ENCODE measurements at places on chromosomes 3 and 15. TPM values are rescaled to one million over a fixed set of nuclear protein-coding genes. Genes with fewer than 3 reads are reported as not detected.
A peak's percentile ranks its signal among the peaks of the same experiment; 100 is the strongest.

BUB1B gene
- total RNA-seq: 91.2 TPM

ASB14 gene
- total RNA-seq: not detected

PCCB gene
- 53.5 TPM for total RNA-seq

RYK gene
- 18.1 TPM for total RNA-seq

TMCO5A gene
- not detected for total RNA-seq

ABHD17C gene
- total RNA-seq: 9.1 TPM

LAMB2 gene
- total RNA-seq: 0.39 TPM

DNA sequence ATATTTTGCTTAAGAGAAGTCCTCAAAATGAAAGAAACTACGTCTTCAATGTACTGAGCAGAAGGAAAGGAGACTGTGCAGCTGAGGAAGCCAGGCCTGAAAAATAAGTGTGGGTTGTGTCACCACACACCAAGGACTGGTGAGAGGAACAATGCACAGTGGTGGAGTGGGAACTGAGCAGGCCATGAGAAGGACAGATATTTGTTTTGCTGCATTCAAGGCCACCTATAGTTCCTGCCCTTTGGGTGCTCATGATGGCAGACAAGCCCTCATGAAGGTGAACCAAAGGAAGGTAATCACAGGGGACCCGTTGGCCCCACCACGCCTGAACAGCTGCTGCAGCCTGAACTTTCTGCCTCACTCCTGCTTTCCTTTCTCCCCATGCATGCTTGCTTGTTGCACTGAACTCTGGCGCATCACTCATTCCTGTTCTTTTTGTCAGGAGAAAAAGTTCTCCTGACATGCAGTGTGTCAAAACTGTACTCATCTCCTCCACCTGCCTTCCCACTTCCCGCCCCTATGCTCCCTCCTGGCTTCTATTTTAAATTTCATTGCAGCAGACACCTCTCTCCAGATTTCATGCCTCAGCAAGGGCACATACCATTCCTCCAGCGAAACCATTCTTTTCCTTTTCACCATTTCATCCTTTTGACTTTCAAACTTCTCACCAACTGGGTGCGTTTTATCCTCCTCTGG is 2.2 kb upstream of the RNF7 start:
- peaks cover 28% of the 10 kb centered on the region for H3K4me1 ChIP-seq
- H3K4me3 ChIP-seq: no peak overlapping the region
- no peaks in the 10 kb centered on the region for H3K27me3 ChIP-seq
- peaks cover 3% of the 10 kb centered on the region for H3K36me3 ChIP-seq
- DNase-seq: no peak
- no peak overlapping the region for H3K27ac ChIP-seq

GRCh38 chr3:129211772-129212171 is 28.1 kb upstream of the CNBP start:
- peaks cover 9% of the 10 kb centered on the region for H3K27me3 ChIP-seq
- no peaks in the 10 kb centered on the region for H3K36me3 ChIP-seq
- DNase-seq: no peak
- no peaks in the 10 kb centered on the region for H3K4me1 ChIP-seq
- H3K27ac ChIP-seq: no peak overlapping the region

DNA sequence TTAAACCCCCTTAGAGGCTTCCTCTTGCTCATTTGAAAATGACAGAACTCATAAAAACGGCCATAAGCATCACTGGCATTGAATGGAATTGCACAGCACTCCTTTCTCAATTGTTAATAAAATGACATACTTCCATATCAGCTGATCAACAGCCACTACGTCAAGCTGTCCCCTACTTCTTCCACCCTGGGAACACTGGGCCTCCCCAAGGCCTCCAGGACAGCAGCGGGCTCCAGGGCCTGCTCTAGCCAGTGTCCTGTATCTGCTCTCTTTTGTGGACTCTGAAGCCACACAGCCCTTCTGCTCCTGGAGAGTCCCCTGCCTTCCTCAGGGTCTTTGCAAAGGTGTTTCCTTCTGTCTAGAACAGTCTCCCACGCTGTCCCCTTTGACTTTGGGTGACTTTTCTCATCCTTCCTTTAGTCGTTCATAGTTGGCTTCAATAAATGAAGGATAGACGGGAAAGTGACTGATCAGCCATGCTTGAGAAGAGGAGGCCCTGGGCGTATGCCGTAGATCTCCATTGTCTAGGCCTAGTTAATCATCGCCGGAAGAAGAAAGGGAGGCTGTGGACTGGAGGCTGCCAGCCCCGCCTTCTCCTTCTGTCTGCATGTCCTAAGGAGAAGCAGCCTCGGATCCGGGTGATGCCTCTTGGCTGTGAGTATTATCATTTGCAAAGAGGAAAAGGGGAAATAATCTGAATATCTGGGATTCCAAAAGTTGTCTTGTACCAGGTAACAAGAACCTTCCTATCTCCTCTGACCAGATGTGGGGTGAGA is 4.7 kb upstream of the THSD4 start:
- H3K27ac ChIP-seq: no peak overlapping the region
- peaks cover 8% of the 10 kb centered on the region for H3K4me1 ChIP-seq
- DNase-seq: no peak
- no peak overlapping the region for H3K4me3 ChIP-seq

DNA sequence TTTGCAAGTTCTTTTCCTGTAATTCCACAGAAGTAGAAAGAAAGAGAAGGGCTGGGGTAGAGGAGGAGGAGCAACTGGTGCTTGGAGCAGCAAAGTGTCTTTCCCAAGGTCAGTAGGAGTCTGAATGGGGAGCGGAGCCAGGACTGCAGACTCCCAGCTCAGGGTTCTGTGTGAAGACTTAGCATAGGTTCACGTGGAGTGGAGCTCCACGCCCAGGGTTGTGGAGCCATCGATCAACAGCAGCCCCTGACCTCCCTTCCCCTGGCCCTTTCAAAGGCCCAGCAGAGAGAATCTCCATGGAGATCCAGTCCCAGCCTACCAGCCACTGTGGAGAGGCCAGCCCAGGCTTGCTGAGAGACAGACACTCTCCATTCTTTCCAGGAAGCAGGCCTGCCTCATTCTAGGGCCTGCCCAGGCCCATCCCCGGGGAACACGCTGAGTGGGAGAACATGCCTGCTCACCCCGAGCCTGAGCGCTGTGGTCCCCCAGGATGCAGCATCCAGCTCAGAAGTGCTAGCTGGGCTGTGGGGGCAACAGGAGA is 62.1 kb downstream of the CORO2B start:
- no peaks in the 10 kb centered on the region for H3K36me3 ChIP-seq
- H3K27ac ChIP-seq: no peak overlapping the region
- H3K27me3 ChIP-seq: no peaks in the 10 kb centered on the region

- no peaks in the 10 kb centered on the region for H3K4me1 ChIP-seq
- no peak overlapping the region for H3K4me3 ChIP-seq
- H3K36me3 ChIP-seq: no peaks in the 10 kb centered on the region
- DNase-seq: no peak
Observed at GRCh38 chr15:71078506-71079207, 36.6 kb upstream of the THSD4 start.

DNA sequence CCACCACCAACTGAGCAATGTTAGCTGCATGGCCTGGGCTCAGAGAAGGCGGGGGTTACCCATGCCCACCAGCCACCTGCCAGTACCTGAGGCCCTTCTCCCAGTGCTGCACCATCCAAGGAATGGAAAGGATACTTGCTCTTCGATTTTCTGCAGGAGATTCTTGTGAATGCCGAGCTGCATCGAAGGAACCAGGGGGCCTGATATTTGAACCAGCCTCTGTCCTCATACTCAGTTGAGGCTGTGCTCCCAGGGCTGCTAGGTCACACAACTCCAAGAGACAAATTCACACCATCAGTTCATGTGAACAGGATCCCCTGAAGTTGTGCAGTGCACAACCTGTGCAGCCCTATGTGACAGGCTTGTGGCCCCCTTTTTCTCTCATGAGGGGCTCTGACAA is 18.0 kb downstream of the PLA2G4F start:
- H3K36me3 ChIP-seq: no peaks in the 10 kb centered on the region
- H3K27me3 ChIP-seq: no peaks in the 10 kb centered on the region
- peaks cover 6% of the 10 kb centered on the region for H3K4me1 ChIP-seq
- no peak for DNase-seq
- no peak overlapping the region for H3K27ac ChIP-seq
- H3K4me3 ChIP-seq: no peak overlapping the region

DNA sequence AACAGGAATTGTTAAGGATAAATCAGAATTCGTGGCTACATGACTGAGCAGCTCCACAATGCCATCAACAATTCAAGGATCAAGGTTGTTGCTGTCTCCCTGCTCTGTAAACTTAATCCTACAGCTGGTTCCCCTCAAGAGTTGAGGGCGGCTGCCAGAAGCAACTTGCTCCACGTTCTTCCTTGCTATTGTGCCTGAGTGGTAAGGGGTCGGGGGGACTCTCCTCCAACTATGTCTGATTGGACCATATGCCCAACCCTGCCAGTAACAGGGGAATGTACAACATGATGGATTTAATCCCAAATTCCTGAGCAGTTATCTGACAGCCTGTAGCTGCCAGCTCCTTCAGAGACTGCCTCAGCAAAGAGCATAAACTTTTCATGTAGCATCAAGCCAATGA is 37.9 kb upstream of the MECOM start:
- no peak overlapping the region for H3K27ac ChIP-seq
- H3K27me3 ChIP-seq: peaks cover 25% of the 10 kb centered on the region
- H3K4me3 ChIP-seq: no peak overlapping the region
- no peaks in the 10 kb centered on the region for H3K4me1 ChIP-seq

GRCh38 chr15:77040673-77041072 is 30.2 kb downstream of the TSPAN3 start:
- peak overlapping the region; percentile 29 for H3K27ac ChIP-seq
- no peak for DNase-seq
- no peaks in the 10 kb centered on the region for H3K27me3 ChIP-seq
- H3K4me1 ChIP-seq: peaks cover 3% of the 10 kb centered on the region

DNA sequence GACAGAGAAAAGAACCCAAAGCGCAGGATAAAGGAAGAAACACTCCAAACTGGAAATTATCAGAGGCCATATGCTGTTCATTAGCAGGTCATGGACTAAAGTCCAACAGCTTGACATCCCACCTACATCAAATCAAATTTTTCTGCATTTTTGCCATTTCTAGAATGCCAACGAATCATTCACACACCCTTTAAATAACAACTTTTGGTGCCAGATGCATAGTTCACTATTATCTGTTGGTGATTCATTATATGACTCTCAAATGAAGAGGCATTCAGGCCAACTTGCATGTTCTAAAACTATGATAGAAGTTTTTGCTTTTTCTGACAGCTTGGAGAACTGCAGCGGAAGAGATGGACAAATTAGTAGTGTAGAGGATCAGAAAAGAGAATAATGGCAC is 529.8 kb upstream of the NAALADL2 start:
- no peak for DNase-seq
- H3K36me3 ChIP-seq: peaks cover 1% of the 10 kb centered on the region
- no peak overlapping the region for H3K27ac ChIP-seq
- no peaks in the 10 kb centered on the region for H3K27me3 ChIP-seq
- no peak overlapping the region for H3K4me3 ChIP-seq

DNA sequence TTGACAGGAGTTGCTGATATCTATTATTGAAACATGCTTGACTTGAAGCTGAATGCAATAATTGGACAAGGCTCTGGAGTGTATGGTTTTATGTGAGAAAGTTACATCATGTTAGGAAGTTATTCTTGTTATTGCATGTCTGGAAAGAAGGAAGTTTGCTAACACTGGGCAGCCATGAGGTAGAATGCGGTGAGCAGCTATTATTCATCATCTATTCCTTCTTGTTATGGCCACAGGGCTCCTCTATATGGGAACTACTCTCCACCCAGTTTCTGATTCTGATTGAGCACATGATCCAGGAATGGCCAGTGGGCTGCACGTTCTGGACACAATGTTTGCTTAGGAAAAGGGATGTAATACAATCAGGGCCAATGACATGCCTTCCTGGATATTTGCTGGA is 37.8 kb upstream of the SCN5A start:
- H3K4me3 ChIP-seq: no peak overlapping the region
- H3K27ac ChIP-seq: no peak overlapping the region
- DNase-seq: no peak

DNA sequence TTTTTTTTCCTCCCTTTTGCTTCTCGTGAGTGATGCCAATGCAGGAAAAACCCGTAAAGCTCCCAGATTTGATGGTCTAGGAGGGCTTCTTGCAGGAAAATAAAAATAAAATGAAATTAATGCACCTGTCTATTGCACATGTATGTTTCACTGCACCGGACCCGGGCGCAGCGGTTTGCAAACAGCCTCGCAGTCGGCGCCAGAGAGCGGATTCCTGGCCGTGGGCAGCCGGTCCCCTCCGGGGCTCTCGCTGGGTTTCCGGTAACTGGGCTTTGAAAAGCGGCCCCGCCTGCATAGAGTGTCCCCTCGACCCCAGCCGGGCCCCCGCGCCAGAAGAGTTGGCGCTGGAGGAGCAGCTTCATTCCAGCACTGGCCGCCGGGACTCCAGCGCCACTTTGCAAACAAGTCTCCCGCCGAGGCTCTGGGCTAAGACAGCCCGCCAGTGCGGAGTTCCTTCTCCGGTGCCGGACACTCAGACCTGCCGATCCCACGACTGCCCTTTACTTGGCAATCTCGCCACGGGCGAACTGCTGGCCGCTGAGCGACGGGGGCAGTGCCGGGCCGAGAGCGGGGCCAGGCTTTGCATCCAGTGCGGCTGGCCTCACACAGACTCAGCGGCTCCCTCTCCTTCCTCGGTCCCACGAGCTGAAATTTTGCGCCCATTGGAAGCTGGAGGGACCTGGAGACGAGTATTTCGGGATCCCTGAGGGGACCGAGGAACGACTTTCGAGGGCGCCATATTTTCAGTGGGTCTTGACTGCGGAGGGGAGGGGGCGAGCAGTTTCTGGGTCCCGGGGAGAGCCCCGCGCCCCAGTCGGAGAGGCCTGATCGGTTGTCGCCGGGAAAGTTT is 225.9 kb upstream of the C2CD4B start:
- no peaks in the 10 kb centered on the region for H3K36me3 ChIP-seq
- H3K27me3 ChIP-seq: peaks cover 36% of the 10 kb centered on the region
- peak overlapping the region; percentile 96 for H3K4me3 ChIP-seq
- peak overlapping the region; percentile 87 for H3K27ac ChIP-seq
- peaks cover 20% of the 10 kb centered on the region for H3K4me1 ChIP-seq

GRCh38 chr15:40337597-40337996 is 3.1 kb downstream of the CCDC9B start:
- no peak for DNase-seq
- H3K36me3 ChIP-seq: no peaks in the 10 kb centered on the region
- peaks cover 18% of the 10 kb centered on the region for H3K4me1 ChIP-seq

- DNase-seq: no peak
- no peaks in the 10 kb centered on the region for H3K4me1 ChIP-seq
- no peak overlapping the region for H3K4me3 ChIP-seq
- H3K27me3 ChIP-seq: no peaks in the 10 kb centered on the region
Observed at GRCh38 chr3:117557464-117558090, 848.0 kb downstream of the TUSC7 start.

DNA sequence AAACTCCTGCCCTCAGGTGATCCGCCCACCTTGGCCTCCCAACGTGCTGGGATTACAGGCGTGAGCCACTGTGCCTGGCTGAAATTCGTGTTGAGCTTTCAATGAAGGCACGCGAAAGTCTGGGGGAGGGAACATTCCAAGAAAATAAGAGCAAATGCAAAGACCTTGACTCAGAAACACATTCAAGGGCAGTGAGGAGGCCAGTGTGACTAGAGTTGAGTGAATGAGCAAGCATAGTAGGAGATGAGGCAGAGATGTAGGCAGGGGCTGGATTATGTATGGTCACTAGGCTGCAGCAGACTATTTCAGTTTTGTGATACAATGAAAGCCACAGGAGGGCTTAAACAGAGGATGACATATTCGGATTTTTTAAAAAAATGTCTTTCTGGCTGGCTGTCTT is 67.0 kb downstream of the SCN11A start:
- DNase-seq: no peak
- peaks cover 5% of the 10 kb centered on the region for H3K27me3 ChIP-seq
- H3K36me3 ChIP-seq: no peaks in the 10 kb centered on the region
- H3K4me1 ChIP-seq: no peaks in the 10 kb centered on the region
- no peak overlapping the region for H3K4me3 ChIP-seq

All from activated T-cell treated with anti-CD3 and anti-CD28 coated beads, Interleukin-2, amount 50 U/mL, for 72 hours (primary cell).